Iris pigment epithelial cell (primary cell): ENCODE measurements at places on chromosomes 7 and 10.
A peak's percentile ranks its signal among the peaks of the same experiment; 100 is the strongest.

DNA sequence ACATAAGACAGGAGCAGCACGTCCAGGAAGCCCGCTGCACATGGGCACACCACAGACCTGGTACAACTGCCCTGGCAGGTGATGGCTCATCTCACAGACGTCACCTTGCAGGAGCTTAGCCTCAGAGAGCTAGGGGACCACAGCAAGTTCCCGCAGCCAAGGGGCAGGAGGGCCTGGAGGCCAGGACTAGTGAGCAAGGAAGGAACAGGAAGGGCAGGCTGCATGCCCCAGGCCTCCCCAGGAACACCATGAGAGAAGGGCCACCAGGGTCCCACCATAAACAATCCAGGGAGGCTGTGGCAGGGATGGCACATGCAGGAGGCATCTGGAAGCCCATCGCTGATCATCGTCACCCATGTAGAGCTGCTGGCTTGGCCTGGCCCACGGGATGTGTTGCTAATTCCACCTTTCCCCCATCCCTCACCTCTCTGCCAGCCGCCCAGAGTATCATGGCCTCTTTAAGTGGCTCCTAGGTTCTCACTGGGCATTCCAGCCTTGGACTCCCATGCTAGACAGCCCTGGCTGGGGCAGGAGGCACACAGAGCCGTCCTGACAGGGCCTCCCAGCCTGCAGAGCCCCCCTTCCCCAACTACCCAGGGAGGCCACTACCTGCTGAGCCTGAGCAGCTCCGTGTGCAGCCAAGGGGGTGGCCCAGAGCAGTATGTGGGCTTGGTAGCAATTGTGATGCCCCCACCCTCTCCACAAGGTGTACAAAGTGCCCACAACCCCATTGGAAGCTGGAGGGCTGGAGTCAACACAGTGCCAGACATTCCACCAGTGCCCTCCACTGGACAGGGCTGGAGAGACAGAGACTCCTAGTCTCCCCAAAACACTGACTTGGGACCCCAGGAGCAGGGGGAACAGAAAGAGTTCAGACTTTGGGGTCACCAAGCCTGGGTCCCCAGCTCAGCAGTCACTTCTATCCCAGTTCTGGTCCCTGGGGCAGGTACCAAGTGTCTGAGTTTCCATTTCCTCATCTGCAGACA is 35.5 kb downstream of the GRID1 start:
- DNase-seq: no peak

DNA sequence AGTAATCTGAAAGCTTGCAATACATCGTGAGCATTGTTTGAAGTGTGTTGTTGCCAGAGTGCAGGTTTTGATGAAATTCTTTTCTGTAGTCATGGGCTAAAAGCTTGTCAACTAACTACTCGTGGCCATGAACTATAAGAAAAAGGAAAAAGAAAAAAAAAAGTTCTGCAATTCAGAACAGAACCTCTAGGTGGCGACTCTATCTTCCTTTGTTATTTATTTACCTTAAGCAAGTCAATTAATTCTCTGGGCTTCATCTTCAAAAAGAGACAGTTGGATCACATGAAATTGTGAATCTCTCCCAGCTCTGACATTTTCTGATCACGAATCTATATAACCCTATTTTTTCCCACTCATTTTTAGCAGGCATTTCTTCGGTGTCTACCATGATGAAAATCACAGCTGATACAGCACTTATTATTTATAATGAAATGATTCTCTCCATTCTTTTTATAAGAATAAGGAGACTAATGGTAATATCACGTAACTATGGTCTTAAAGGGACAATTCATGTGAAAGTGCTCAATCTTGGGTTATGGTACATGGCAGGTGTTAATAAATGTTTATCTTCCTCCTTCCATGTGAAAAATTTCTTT is 18.8 kb downstream of the TMEM196 start:
- DNase-seq: peak; percentile 28

DNA sequence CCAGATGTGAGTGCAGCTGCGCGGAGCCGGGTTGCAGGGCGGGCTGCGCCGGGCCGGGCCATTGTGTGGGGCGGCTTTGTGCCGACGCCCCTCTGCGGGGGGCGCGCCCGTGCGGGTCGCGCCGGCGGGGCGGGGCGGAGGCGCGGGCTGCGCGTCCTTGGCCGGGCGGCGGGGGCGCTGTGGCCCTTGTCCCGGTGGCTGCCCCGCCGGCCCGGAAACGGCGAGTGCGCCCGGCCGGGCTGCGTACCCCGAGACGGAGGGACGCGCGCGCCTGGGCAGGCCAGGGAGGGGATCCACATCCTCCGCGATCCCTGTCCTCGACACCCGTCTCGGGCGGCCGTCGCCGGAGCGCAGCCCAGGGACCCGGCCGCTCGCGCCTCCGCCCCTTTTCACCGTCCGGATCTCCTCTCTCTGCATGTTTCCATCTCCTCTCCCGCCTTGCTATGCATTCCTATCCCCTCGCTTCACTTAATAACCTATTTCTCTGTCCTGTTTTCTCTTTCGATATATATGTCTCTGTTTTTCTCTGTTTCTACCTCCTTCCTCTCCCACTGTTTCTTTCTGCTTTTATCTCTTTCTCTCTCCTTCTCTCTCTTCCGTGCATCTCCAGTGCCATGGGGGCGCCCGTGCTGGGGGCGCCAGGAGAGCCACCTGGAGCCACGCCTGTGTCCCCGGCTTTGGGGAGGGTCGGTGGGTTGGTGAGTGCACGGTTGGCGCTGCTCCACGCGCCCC is 765 bp downstream of the PFKFB3 start:
- DNase-seq: peak; percentile 68

GRCh38 chr7:106064316-106064715 is 47.8 kb downstream of the SYPL1 start:
- no peak for DNase-seq

GRCh38 chr10:23343591-23344240 is 881 bp downstream of the C10orf67 start:
- DNase-seq: peak; percentile 62

DNA sequence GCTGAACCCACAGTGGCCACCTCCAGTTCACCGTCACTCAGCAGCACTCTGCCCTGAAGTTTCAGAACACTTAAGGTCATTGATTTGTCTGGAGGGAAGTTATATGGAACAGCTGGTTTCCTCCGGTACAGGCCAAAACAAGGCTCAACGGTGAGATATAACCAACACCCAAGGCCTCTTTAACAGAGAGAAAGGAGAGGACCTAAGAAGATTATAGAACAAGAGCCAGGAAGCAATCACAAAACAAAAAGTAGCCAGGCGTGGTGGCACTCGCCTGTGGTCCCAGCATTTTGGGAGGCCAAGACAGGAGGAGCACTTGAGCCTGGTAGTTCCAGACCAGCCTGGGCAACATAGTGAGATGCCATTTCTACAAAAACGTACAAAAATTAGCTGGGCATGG is 290.7 kb downstream of the SKIDA1 start:
- DNase-seq: no peak

GRCh38 chr10:1475771-1476454 is 261.4 kb downstream of the ADARB2 start:
- no peak for DNase-seq

DNA sequence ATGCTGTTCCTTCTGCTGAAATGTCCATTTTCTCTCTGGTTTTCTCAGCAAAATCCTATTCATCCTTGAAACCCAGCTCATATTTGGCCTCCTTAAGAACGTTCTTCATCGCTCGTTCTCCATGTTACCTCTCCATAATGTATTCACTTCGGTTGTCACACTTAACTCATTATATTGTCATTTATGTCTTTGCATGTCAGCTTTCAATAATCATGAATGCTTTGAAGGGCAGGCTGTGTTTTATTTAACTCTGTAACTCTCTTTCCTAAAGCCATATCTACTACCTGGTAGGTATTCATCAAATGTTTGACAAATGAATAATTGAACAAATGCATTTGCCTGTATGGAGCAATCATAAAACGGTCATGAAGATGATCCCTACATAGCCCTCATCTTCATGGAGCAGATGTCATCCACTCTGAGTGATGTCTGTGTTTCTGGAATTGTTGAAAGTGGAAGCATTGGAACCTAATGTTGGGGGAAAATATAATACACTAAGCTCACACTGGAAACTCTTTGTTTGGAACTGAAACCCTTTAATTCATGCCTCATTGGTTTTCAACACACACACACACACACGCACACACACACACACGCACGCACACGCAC is 303.4 kb downstream of the PLXNA4 start:
- DNase-seq: no peak

DNA sequence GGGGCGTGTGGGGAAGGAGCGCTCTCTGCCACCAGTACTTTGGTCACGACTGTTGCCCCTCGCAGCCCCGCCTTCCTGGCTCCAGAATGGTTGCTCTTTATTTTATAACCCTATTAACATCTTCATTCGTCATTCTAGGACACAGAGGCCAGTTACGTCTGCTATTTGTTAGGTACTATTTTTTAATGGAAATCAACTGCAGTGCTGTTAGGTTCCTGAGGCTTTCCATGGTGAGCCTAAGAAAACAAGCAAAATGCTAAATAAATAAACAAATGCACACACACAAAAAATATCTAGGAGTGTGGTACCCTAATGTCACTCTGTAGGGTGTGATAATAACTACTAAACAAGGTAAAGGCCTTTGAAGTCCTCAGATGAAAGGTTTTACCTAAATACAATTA is 71.1 kb downstream of the SLC37A3 start:
- no peak for DNase-seq

GRCh38 chr10:49474901-49475300 is 64.0 kb downstream of the ERCC6 start:
- peak; percentile 51 for DNase-seq

- no peak for DNase-seq
These were observed 47.8 kb downstream of the IKZF1 start for GRCh38 chr7:50352282-50352681.

DNA sequence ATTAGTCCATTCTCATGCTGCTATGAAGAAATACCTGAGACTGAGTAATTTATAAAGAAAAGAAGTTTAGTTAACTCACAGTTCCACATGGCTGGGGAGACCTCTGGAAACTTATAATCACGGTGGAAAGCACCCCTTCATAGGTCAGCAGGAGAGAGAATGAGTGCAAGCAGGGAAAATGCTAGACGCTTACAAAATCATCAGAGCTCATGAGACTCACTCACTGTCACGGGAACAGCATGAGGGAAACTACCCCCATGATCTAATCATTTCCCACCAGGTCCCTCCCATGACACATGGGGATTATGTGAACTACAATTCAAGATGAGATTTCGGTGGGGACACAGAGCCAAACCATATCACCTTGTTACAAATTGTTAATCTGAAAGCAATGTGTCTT is 15.8 kb downstream of the TAS2R39 start:
- DNase-seq: peak; percentile 15

DNA sequence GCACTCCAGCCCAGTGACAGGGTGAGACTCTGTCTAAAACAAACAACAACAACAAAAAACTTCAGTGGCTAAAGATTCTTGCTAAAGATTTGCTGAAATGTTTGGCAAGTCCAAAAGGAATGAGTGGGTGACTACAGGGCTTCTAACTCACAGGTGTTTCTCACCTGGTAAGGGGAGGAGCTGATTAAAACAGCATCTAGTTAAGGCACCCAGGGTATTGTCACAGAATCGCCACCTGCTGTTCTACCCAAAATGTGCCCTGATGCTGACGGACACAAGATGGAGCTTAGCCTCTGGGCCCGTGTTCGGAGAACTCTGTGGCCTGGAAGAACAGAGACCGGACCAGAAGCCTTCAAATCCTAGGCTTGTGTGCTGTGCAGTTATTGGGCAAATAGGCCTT is 336.0 kb upstream of the GALNT17 start:
- DNase-seq: no peak

DNA sequence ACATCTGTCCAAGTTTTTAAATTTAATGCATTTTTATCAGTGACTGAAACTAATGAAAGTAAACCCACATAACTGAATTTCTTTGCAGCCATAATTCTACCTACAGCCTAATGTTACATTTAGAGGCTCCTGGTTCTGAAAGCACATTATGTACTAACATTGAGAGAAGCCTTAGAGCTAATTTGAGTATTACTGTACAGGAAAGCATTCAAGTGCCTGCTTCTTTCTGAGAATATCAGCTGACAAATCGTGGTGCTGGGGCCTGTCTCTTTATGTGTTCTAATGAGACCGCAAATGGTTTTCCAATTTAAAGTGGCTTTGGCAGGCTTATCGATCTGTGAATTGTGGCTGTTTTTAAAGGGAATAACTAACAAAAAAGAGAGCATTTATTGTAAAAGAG is 32.3 kb upstream of the DGKB start:
- no peak for DNase-seq

DNA sequence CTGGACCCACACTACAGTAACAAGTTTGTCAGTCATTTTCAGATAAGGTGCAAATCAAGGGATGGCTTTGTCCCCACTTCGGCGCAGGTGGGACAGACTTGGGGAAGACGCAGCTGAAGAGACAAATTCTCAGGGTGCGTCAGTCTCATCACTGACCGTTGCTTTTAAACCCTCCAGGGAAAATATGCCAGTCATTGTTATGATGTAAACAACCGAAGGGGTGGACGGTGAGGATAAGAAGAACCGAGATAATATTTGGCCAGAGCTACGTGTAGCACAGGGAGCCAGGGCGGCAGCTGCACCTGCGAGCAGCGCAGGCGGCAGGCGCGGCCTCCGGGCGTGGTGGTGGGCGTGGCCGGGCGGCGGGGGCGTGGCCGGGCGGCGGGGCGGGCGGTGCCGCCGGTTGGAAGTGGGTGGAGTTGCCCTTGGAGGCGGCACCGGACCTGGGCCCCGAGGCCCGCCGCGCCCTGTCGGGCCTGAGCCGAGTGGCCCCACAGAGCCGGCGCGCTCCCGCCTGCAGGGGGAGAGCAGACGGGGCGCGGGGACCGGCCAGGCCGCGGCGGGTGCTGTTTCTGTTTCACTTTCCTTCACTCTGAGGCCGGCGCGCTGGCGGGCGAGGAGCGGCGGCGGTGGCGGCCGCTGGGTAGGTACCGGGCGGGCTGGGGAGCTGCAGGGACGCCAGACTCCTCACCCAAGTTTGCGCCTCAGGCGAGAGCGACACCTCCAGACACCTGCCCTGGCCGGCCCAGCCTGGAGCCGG is at the start of gene PCGF5:
PCGF5 (plus strand) TSS at position 470 of the 760 bp plus-strand sequence. CDS start 2,209 bp downstream, outside the sequence.
- DNase-seq: peak; percentile 90

GRCh38 chr7:96179837-96180236 is 142.1 kb downstream of the SLC25A13 start:
- no peak for DNase-seq

DNA sequence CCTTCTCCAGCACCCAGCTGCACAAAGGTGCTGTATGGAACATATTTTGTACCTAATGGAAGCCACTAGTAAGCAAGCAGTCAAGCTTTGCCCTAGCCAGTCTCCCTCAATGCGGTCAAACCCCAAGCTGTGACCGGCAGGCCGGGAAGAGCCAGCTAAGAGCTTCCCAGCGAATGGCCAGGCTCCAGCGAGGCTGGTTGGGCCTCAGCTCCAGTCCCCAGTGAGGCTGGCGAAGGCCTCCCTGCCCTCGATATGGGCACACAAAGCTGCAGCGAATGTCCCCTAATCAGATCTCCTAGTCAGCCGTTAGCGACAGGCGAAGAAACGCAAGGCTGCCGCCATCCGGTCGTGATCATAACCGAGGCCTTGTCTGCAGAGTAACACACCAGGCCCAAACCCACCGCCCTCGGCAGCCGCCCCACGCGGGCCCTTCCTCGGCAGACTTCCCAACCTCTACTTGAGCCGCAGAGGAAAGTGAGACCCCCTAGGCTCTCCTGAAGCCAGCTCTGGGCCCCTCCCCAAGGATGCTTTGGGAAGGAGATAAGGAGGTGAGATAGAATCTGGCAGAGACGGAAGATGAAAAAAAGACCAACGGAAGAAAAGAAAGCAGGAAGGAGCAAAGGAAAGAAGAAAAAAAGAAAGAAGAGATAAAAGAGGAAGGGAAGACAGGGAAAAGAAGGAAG is 3.1 kb upstream of the HOXA9 start:
- no peak for DNase-seq
